ENCODE measurements at places on chromosomes 3 and 15. TPM values are rescaled to one million over a fixed set of nuclear protein-coding genes. Genes with fewer than 3 reads are reported as not detected.

Gene MUC13
- total RNA-seq, result not detected

Gene ZMYND10
- 0.06 TPM for total RNA-seq

Gene OSTN
- total RNA-seq, result not detected

Gene FOXB1
- total RNA-seq, result not detected

Gene MRAS
- total RNA-seq, result 26.8 TPM

Gene DHX36
- 39.4 TPM for total RNA-seq

Gene GHSR
- not detected for total RNA-seq

Gene GP9
- total RNA-seq, result not detected

Gene ZNF385D
- 2.0 TPM for total RNA-seq

Gene SNX4
- 34.7 TPM for total RNA-seq

Gene KCNH8
- not detected for total RNA-seq

Gene CCDC39
- total RNA-seq, result not detected

Gene LDHAL6B
- total RNA-seq, result not detected

Gene CSK
- total RNA-seq, result 28.1 TPM

Gene GOLGA8J
- not detected for total RNA-seq

Gene DNAJA4
- 2.9 TPM for total RNA-seq

Gene SLC6A20
- total RNA-seq, result not detected

Gene TRH
- total RNA-seq, result not detected

Gene CPNE4
- not detected for total RNA-seq

Gene CMTM8
- total RNA-seq, result 15.5 TPM
